ENCODE measurements at places on chromosomes 3 and 15.

DNA sequence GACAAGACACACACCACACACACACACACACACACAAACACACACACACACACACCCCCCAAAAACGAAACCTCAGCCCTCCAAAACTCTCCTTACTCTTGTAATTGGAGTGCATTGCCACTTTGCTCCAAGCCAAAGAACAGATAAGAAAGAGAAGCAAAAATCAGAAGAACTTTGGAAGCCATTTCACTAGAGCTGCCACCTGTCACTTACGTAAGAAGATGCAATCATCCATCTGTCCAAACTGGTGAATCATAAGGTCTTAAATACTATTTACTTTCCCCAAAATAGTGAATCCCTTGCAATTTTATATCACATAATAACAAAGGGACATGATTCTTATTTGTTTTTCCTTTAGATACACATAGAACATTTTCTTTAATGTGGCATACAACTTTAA lies 285.4 kb downstream of the ZBTB20 start:
- DNase-seq = no peak

- no peak for DNase-seq
Observed at GRCh38 chr3:12991481-12991837, 81.8 kb downstream of the IQSEC1 start.

DNA sequence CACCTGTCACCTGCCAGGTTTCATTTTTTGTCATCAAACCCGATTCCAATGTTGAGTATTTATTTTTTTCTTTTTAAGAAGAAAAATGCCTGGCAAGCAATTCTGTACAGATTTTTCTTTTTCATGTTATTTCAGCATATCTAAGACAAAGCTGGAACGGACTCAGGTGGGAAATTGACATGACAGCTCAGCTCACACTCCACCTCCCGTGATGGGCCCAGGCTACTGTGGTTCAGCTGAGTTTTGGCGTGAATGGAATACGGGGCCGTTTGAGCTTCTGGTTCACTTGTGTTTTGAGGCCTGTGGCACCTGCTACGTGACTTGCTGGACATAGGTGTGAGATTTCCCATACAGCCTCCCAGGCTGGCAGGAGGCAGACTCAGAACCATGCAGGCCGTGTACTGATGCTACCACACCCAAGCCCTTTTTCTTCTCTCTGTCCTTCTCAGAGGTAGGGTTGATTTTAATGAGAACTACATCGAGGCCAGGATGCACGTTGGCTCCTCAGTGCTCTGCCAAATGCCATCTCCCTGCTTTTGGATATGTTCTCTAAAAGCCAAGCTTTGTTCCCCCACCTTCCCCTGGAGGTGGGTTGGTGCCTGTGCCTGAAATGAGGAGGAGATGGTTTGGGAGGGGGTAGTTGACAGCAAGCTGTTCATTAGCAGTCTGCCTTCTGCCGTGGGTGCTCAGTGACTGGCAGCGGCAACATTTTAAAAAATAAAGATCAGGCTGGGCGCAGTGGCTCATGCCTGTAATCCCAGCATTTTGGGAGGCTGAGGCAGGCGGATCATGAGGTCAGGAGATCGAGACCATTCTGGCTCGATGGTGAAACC lies 48.7 kb downstream of the TRAK1 start:
- DNase-seq = no peak

GRCh38 chr3:133274477-133274876 lies 125.4 kb upstream of the BFSP2 start:
- no peak for DNase-seq

DNA sequence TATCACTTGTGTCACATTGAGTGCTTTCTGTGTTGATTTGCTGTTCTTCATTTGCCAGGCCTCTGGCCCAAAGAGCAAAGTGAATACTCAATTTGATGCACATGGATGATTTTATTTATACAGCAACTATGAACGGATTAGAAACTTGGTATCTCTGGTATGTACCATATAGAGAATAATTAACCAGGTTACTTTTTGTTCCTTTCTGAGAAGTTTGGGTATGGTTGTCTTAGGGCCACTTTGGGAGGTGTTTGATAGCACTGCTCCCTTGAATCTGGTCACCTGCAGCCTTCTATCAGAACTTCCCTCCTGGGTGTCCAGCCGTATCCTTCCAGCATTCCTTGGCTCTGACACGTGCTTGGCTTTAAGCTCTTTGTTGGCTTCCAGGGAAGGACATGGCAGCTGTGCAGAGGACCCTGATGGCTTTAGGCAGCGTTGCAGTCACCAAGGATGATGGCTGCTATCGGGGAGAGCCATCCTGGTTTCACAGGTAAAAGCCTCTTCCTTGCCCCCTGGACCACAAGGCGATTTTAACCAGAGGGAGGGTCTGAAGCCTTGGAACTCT lies 12.7 kb downstream of the TAGLN3 start:
- no peak for DNase-seq

- DNase-seq = no peak
Observed at GRCh38 chr15:37080261-37080921, 20.0 kb downstream of the MEIS2 start.

GRCh38 chr3:152149832-152150231 lies 118.9 kb upstream of the MBNL1 start:
- no peak for DNase-seq

- no peak for DNase-seq
Observed at GRCh38 chr3:120438665-120439370, 12.0 kb downstream of the FSTL1 start.

DNA sequence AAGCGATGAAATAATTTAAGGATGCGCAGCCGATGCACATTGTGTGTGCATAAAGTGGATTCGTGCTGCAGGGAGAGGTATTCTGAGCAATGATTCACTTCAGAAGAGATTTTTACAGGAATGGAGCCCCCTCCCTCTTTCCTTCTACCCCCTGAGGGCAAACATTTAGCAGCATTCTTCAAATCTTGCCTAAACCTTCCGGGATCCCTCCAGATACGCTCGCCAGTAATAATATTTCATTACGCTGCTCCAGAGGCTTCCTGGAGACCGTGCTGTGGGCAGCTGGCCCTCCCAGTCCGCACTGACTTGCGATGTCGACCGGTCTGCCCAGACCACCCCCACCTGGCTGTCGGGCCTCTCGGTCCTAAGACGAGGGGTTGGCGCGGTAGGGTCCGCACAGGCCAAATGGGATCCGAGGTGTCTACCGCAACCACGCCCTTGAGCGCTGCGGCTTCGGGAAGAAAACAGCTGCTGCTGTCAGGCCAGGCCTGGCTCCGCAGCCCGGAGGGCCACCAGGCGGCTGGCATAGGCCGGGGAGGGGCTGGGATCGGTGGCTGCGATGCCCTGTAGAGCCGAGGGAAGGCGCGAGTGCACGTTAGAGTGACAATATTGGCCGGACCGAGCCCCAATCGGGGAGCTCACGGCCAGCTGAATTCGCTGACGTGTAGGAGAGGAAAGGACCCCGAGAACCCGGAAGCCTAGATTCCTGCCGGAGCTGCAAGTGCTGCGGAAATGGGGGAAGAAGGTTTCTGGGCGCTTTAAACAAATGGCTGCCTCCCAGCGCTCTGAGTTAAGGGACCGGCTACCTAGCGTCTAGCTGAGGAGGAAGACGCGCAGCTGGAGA lies 14.3 kb downstream of the ZIC4 start:
- DNase-seq = peak; percentile 75

- DNase-seq = no peak
Observed at GRCh38 chr15:59457103-59457502, 19.1 kb downstream of the FAM81A start.

DNA sequence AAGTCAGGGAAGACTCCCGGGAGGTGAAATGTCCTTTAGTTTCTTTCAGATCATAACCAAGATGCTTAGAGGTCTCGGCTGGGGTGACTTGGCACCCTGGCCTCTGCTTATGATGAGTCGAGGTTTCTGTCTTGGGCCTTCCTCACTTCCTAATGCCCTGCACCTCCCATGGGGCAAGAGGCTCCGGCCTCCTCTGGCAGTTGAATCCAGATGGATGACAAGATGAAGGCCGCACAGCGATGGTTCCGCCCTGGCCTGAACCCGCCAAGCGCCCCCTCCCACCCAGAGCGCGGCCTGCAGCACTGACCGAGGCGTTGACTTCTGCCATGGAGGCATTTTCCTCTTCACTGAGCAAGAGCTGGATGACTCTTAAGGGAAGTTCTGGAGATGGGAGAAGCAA lies 31.3 kb downstream of the MUC20 start:
- no peak for DNase-seq

DNA sequence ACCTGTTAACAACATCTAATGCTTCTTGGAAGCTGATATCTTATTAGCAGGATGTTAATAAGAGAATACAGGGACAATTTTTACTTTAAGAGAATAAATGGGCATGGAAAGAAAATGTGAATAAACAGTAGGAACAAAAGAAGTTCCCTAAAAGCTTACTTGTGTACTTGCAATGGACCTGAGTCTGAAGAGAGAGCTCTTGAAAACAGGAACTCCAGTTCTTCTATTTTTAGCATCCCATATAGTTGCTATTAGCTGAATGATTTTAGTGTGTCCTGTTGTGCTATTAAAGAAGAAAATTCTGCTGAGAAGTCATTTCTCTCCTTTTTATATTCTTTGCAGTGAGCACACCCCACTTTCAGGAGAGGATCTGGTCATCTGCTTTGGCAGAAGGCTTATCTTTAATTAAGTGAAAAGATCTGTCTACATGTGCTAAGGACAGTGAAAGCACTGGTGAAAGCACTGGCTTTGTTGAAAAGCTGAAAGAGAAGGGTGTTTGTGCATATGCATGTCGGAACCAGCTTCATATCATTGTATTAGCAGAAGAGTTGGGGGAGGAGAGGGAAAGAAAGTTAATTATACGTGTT lies 1.4 kb upstream of the ST3GAL6 start:
- no peak for DNase-seq

DNA sequence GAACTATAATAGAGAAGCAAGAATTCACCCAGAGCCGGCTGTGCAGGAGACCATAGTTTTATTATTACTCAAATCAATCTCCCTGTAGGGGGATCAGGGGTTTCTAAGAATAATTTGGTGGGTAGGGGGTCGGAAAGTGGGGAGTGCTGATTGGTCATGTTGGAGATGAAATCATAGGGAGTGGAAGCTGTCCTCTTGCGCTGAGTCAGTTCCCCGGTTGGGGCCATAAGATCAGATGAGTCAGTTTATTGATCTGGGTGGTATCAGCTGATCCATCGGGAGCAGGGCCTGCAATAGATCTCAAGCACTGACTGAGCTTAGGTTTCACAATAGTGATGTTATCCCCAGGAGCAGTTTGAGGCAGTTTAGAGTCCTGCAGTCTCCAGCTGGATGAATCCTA lies 97.0 kb upstream of the SNRPN start:
- no peak for DNase-seq

- no peak for DNase-seq
Observed at GRCh38 chr3:170043506-170043905, 5.7 kb downstream of the GPR160 start.

GRCh38 chr3:52013802-52014598 lies 18.3 kb upstream of the RPL29 start:
- DNase-seq = no peak

GRCh38 chr3:171092467-171092911 lies 66.0 kb upstream of the SLC2A2 start:
- DNase-seq = no peak

DNA sequence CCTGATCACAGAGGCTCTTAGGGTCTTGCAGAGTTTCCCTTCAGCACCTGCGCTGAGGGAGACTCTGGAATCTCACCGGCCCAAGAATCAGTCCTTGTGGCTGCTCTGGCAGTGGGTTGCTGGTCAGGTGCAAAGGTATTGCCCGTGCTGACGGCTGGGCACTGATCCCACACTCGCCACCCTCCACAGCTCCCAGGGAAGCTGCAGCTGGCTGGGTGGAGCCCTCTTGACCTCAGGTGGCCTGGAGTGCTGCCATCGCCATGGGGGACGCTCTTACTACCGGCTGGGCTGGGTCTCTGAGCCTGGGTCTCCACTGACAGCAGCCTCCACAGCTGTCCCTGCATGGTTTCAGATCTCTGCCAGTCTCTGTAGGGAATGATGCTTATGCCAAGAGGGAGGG lies 52.6 kb upstream of the EPHB3 start:
- DNase-seq = no peak

DNA sequence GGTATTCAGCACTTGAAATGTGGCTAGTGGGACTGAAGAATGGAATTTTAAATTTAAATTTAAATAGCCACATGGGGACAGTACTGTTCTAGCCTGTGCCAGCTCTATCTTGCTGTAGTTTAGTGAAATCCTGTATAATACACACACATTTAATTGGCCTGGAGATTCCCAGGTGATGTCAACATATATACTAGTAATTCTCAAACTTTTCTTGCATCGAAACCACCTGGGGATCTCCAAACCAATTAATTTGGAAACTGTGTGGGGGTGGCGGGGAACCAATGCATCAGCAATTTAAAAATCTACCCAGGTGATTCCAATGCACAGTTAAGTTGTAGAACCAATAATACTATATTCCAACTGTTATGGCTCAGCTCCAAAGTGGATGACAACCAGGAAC lies 228.9 kb upstream of the MRPL3 start:
- no peak for DNase-seq

- DNase-seq = no peak
Observed at GRCh38 chr3:44105571-44105970, 136.1 kb upstream of the TOPAZ1 start.

- DNase-seq = no peak
Observed at GRCh38 chr15:40289140-40289775, 6.4 kb upstream of the ANKRD63 start.

DNA sequence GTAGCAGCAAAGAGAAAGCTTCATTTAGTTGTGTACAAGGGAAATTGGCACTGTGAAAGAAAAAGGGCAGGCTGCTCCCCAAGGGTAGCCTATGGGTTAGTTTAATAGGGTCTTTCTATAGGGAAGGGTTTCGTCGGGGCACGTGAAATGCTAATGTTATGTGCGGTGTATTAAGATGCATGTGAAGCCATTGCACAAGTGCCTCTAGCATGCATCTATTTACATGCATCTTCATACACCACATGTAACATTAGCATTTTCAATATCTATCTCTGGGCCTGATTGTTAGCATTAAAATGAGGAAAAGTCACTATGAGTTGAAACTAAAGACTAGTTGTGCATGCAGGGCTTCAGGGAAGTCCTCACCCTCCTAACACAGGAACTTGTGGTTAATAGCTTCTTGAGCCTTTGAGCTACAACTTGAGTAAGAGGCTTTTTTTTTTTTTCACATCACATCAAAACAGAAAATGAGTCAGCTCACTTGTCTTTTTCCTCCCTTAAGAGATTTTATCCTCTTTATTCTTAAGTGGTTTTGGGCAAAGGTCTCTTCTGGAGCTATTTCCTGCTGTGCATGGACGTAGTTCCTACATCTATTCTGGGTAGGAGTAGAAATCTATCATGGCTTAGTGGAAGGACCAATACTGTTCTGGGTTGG lies 613.4 kb downstream of the ZPLD1 start:
- no peak for DNase-seq

- no peak for DNase-seq
Observed at GRCh38 chr3:9675736-9676290, 26.5 kb downstream of the MTMR14 start.

- DNase-seq = no peak
Observed at GRCh38 chr15:82901114-82901805, 51.3 kb downstream of the HOMER2 start.

DNA sequence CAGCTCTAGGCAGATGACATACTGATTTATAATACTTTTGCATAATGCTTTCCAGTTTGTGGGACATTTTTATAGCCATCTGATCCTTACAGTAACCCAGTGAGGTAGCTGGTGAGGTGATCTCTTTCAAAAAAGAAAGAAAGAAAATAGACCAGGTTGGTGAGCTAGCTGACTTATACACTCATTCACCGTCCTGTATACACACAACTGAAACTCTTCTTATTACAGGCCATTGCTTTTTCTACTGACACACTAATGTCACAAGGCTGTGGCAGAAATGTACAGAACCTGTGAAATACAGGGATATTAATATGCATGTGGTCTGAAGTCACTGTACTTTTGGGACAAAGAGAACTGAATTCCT lies 150.2 kb upstream of the BHLHE40 start:
- no peak for DNase-seq

- DNase-seq = no peak
Observed at GRCh38 chr15:89329329-89330084, 5.1 kb downstream of the POLG start.

Data from nephron progenitor cell (in vitro differentiated cells).